ENCODE measurements at places on chromosomes 1 and 21.
A peak's percentile ranks its signal among the peaks of the same experiment; 100 is the strongest.

- no peak for DNase-seq
These were observed 310.8 kb upstream of the NR5A2 start for GRCh38 chr1:199716729-199717128.

DNA sequence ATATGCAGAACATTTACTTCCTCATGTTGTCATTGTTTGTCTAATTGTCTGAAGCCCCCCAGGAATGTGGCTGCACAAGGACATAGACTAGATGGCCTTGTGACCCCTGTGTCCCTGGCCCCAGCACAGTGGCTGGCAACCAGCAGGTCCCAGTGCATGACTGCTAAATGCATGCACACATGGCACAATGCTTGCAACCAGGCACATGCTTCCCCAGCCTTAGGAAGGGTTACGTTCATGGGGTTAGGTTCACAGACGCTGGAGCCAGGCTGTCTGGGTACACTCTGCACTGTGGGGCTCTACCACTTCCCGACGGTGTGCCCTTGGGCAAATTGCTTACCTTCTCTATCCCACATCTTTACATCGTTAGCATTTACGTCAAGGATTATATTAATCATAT is 21.2 kb upstream of the CLIC6 start:
- no peak for DNase-seq

GRCh38 chr1:91742848-91743292 is 143.1 kb downstream of the TGFBR3 start:
- no peak for DNase-seq

GRCh38 chr21:37101384-37101783 is 28.3 kb downstream of the TTC3 start:
- DNase-seq: no peak

- peak; percentile 81 for DNase-seq
These were observed 700 bp upstream of the SYDE2 start for GRCh38 chr1:85201340-85202091.

GRCh38 chr1:165851034-165851658 is 23.7 kb downstream of the UCK2 start:
- DNase-seq: no peak

DNA sequence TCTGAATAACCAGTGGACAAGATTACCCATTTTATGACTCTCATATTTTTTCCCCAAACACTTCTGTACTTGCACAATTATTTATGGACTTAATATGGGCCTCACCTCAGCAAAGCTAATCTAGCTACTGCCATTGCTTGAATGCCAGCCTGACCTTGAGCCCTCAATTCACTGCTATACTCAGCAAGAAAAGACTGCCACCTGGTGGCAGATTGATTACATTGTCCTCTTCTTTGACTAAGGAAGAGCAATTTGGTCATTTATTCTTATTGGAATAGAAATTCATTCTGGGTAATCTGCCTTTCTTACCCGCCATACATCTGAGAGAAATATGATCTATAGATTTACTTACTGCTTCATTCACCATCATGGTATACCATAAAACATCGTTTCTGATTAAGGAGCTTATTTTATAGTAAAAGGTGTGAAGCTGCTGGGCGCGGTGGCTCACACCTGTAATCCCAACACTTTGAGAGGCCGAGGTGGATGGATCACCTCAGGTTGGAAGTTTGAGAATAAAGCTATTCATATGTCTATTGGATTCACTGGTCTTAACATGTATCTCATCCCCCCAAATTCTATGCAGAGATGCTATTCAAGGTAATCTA is 32.9 kb upstream of the DIPK1A start:
- DNase-seq: no peak

GRCh38 chr21:33657124-33657820 is 15.0 kb downstream of the ITSN1 start:
- no peak for DNase-seq

DNA sequence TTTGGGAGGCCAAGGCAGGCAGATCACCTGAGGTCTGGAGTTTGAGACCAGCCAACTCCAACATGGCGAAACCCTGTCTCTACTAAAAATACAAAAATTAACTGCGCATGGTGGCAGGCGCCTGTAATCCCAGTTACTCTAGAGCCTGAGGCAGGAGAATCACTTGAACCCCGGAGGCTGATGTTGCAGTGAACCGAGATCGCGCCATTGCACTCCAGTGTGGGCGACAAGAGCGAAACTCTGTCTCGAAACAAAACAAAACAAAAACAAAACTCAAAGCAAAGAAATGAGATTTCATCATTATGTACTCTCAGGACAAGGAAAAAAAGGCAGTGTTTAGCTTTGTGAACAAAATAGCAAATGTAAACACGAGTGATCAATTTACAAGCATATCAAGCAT is 61.0 kb downstream of the LAMC2 start:
- DNase-seq: no peak

- no peak for DNase-seq
These were observed 191.6 kb downstream of the HUNK start for GRCh38 chr21:32064281-32064910.

DNA sequence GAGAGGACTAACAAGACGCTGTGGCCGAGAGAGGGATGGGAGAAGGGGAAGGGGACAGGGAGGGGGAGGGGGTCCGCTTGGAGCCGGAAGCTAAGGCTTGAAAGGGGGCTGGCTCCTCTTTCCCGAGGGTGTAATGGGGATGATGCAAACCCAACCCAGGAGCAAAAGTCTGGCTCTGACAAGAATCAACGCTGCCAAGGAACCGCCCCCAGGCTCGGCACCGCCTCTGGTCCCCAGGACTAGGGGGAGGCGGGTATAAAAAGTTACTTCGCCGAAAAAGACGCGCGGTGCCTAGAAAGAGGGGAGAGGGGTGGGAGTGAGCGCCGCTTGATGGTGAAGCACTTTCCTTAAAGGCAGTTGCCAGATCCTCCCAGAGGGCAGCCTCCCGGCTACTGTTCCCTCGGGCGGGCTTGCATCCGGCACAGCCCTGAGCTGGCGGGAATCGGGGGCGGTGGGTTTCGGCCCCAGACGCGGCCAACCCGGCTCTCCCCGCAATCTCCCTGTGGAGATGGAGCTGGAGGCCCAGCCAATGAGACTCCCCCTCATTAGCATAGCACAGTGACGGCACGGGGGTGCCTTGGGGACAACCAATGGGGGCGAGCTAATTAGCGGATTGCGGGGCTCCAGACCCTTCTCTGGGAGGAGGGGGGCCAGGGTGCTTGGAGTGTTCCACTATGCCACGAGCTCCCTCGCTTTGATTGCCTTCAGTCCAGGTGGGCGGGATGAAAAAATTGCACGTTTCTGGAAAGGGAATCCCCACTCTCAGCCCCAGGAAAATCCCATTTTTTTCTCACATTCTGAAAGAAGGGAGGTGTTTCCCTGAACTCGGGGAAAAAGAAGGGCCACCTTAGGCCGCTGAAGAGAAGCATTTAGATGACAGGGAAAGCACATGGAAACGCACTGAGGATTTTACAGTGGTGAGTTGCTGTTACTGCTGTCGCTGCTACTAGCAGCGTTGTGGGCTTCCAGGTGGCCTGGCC is at the start of gene KCNT2:
TSS of gene KCNT2 (minus strand) at position 51 of the 980 bp plus-strand sequence. CDS start 131 bp downstream, outside the sequence.
- peak; percentile 73 for DNase-seq

DNA sequence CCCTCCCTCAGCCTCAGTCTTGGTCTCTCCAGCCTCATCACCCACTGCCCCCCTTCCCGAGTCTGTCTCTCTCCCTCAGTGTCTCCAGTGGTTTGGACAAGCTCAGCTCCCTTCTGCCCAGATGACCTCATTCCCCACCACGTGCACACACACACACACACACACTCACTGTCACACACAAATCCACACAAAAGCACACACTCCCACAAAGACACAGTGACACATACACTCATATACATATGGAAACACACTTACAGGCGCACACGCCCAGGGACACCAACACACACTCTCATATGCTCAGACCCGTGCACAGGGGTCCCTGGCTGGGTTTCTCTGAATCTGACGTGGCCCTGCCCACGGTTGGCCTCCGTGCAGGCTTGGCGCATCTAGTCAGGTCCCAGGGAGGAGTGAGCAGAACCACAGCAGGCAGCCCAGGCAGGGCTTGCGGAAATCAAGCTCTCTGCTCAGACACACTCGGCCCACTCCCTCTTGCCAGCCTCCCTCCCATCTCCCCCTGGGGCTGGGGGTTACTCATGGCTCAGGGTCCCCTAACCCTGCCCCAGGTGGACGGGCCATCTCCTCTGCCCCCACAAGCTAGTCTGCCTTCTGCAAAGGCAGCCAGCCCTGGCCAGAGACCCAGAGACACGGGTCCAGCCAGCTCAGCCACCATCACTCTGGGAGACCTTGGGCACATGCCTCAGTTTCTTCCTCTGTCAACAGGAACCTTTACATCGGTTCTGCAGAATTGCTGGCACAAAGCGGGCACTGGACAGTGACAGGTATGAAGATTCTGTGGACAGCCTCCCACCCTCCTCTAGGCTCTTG is 38.5 kb upstream of the FAM131C start:
- DNase-seq: no peak

DNA sequence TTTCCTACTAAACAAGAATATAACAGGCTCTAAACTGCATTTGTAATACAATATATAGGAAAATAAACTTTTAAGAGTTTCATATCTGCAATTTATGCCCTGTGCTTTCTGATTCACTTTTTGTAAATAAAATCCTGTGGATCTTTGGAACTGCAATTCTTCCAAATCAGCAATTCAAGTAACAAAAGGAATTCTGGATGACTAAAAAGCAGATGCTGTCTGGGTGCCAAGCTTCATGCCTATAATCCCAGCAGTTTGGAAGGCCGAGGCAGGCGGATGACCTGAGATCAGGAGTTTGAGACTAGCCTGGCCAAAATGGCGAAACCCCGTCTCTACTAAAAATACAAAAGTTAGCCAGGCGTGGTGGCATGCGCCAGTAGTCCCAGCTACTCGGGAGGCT is 6.3 kb downstream of the NME7 start:
- no peak for DNase-seq

DNA sequence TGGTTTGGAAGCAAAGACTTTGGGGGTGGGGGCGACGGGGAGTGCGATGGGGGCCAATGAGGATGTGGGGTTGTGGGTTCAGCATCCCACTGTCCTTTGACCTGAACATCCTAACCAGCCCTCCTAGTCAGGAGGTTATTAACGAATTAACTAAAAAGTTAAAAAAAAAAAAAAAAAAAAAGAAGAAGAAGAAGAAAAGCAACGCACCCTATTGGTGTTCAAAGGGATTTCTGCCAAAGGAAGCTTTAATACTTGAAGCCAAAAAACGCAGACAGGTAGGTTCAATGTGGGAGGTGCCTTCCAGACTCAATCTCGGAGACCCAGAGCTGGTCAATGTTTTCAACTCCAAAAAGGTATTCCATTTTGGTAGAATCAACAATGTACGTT is 2.2 kb downstream of the CLIC6 start:
- no peak for DNase-seq

DNA sequence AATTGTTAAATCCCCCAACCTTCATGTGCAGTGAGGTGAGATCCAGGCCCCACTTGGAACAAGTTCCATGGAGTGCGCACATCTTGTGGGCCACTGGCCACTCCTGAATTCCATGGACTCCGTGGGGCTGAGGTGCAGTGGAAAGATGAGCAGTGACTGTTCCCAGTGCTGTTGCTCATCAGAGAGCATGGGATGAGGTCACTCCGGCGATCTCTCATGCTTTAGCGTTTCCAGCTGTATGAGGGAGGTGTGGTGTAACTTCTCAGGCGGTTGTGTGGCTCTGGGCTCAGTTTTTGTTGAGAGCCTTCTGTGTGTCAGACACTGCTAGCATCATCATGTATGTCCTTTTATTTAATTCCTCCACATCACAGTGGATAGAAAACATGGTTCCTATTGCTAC is 96.2 kb downstream of the GALNT2 start:
- no peak for DNase-seq

GRCh38 chr1:183872403-183872802 is 67.5 kb downstream of the RGL1 start:
- DNase-seq: no peak

DNA sequence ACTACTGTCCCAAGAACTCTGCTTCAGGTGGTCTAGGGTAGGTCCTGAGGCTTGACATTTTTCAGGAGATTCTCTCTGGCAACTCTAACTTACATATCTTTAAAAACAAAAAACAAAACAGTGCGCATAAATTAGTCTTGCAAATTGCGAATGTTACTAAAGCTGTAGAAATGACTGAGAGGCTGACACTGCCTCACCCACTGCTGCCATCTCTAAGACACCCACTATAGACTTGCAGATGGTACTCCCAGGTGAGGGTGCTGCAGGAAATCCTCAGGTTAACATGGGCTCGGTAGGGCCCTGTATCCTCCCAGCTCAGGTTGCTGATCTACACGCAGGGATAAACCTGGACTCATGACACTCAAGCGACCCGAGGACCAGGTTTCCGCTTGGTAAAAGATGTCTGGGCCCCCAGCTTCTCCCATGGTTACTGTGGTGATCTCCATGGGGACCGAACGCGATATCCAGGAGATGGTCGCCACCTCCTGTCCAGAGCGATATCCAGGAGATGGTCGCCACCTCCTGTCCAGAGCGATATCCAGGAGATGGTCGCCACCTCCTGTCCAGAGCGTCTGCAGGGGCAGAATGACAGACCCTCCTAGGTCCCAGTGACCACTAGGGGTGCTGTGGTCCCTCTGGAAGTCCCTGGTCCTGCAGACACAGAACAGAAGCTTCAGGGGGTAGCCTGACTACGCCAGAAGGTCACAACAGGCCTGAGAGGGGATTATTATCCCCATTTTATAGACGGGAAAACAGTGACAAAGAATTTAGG is 16.2 kb upstream of the LY9 start:
- no peak for DNase-seq

- DNase-seq: no peak
These were observed 913.5 kb downstream of the MRPL39 start for GRCh38 chr21:24693779-24694178.

- peak; percentile 86 for DNase-seq
These were observed 10.1 kb upstream of the MEF2D start for GRCh38 chr1:156510709-156511108.

GRCh38 chr1:109996476-109996875 is 11.9 kb downstream of the AHCYL1 start:
- no peak for DNase-seq

- DNase-seq: no peak
These were observed 9.0 kb upstream of the ABCG1 start for GRCh38 chr21:42209801-42210479.

GRCh38 chr21:46304955-46305354 is 18.7 kb downstream of the C21orf58 start:
- no peak for DNase-seq

DNA sequence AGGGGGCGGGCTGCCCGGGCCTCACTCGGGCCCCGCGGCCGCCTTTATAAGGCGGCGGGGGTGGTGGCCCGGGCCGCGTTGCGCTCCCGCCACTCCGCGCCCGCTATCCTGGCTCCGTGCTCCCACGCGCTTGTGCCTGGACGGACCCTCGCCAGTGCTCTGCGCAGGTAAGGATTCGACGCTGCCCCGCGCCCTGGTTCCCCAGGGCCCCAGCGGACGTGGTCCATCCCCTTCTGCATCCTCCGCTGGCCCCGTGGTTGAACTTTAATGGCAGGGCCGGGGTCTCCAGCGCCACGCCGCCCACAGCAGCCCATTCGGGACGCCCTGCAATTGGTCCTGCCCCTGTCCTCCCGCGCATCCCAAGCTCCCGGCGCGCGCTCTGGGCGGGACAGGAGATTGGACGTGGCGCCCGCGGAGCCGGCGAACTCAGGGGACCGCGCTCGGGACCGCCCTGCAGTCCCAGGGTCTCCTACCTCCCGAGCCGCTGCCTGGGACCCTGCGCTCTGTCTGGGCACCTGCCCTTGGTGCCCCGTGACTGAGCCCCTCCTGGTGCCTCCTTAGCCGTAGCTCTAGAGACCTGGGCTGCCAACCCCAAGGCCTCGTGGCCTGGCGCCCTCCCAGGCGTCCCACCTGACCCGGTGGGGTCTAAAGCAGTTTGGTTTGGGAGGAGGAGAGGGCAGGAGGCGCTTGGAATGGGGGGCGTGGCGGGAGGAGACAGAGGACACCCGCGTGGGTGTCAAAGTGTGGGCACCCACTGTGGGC is at the start of gene ALPL:
TSS of gene ALPL (plus strand) at position 73 of the 762 bp plus-strand sequence. CDS start 44,659 bp downstream, outside the sequence.
- no peak for DNase-seq
